Muscle of leg (tissue), 16 donors: ENCODE measurements at places on chromosomes 16 and 17. TPM values are rescaled to one million over a fixed set of nuclear protein-coding genes. Genes with fewer than 3 reads are reported as not detected.

Gene SCGB1C2
- total RNA-seq, result not detected

Gene FBXW10
- 0.09 TPM for total RNA-seq

Gene MMP28
- 3.5 TPM for total RNA-seq

Gene NLE1
- 16.1 TPM for total RNA-seq

Gene ANKS4B
- not detected for total RNA-seq

Gene GAS2L2
- total RNA-seq, result 0.04 TPM

Gene TNFRSF17
- not detected for total RNA-seq

Gene KRT33A
- total RNA-seq, result not detected

Gene DDX42
- total RNA-seq, result 61.8 TPM

Gene DVL2
- 34.1 TPM for total RNA-seq

Gene KRT40
- 11.0 TPM for total RNA-seq

Gene CDH3
- 0.27 TPM for total RNA-seq

DNA sequence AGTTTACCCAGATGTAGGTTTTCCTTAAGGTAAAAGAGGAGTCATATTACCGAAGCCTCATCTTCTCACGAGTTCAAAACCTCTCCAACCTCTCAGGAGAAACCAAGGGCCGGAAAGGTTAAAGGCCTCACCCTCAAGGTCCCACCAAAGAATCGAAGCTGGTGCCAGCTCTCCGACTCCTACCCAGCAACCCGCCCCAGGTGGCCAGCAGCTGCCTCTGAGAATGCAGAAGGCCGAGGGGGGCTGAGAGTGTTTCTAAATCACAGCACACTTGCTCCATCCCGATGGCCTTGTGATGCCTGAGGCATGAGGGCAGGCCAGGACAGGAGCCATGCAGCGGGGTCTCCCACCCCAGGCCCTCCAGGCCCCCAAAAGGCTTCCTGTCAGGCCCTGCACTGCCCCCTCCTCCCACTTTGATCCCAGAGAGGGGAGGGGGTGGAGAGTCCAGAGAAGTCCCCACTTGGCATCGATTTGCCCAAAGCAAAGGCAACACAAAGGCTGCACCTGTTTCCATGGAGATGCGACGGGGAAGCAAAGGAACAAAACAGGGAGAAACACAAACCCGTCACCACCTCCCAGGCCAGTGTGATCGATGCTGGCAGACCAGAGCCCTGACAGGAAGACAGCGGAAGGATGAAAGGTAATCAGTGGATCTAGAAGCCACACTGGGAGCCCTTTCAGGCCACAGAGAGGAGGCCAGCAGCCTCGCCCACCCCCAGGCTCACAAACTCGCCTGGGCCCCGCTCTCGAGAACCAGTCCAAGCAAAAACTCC, 39.0 kb downstream of the CUEDC1 start:
- H3K27ac ChIP-seq, result peak overlapping the region; percentile 89
- no peaks in the 10 kb centered on the region for H3K27me3 ChIP-seq
- peak; percentile 88 for DNase-seq
- peaks cover 86% of the 10 kb centered on the region for H3K4me1 ChIP-seq
- H3K4me3 ChIP-seq, result no peak overlapping the region

- no peaks in the 10 kb centered on the region for H3K36me3 ChIP-seq
- H3K27ac ChIP-seq, result peak overlapping the region; percentile 77
- peaks cover 21% of the 10 kb centered on the region for H3K4me1 ChIP-seq
Measured at GRCh38 chr17:67280279-67280678, 35.3 kb upstream of the HELZ start.

DNA sequence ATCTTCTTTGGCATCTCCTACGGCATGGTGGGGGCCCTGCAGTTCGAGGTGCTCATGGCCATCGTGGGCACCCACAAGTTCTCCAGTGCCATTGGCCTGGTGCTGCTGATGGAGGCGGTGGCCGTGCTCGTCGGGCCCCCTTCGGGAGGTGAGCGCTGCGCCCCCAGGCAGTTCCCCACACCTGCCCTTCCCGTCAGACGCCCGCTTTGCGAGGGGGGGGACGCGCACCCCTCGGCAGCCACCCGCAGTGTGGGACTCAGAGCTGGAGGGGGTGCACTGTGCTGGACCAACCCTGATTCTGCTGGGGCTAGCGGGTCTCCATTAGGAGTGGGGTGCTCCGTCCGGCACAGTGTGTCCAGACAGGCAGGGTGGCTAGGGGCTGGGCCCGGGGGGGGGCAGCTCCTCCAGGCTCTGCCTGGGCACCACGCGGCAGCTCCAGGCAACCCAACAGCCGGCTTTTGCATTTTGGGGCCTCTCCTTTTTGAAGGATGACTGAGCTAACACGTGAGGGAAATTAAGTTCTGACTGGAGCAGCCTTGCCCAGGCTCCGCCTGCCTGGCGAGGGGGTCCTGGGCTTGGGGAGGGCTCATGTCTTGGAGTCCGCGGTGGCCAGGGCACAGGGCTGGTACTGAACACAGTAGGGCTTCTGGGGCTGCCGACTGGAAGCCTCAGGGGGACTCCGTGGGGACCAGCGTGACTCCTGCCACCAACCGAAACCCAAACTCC, 9.1 kb downstream of the SLC16A3 start:
- no peak overlapping the region for H3K4me3 ChIP-seq
- H3K27ac ChIP-seq, result no peak overlapping the region
- H3K27me3 ChIP-seq, result no peaks in the 10 kb centered on the region
- H3K36me3 ChIP-seq, result peaks cover 24% of the 10 kb centered on the region
- DNase-seq, result no peak

GRCh38 chr17:70558821-70559220, 389.5 kb downstream of the KCNJ2 start:
- no peak overlapping the region for H3K4me3 ChIP-seq
- no peaks in the 10 kb centered on the region for H3K36me3 ChIP-seq
- H3K27me3 ChIP-seq, result no peaks in the 10 kb centered on the region
- no peak overlapping the region for H3K27ac ChIP-seq
- no peak for DNase-seq

DNA sequence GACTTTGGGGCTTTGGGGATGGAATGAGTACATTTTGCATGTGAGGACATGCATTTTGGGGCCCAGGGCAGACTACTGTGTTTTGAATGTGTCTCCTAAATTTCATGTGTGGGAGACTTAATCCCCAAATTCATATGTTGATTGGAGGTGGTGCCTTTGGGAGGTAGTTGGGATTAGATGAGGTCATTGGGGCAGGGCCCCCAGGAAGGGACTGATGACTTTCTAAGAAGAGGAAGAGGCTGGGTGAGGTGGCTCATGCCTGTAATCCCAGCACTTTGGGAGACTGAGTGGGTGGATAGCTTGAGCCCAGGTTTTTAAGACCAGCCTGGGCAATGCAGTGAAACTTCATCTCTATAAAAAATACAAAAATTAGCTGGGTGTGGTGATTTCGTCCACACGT, 42.8 kb upstream of the RAI1 start:
- H3K4me1 ChIP-seq, result peaks cover 16% of the 10 kb centered on the region
- H3K4me3 ChIP-seq, result no peak overlapping the region
- no peak for DNase-seq
- peaks cover 2% of the 10 kb centered on the region for H3K27me3 ChIP-seq

DNA sequence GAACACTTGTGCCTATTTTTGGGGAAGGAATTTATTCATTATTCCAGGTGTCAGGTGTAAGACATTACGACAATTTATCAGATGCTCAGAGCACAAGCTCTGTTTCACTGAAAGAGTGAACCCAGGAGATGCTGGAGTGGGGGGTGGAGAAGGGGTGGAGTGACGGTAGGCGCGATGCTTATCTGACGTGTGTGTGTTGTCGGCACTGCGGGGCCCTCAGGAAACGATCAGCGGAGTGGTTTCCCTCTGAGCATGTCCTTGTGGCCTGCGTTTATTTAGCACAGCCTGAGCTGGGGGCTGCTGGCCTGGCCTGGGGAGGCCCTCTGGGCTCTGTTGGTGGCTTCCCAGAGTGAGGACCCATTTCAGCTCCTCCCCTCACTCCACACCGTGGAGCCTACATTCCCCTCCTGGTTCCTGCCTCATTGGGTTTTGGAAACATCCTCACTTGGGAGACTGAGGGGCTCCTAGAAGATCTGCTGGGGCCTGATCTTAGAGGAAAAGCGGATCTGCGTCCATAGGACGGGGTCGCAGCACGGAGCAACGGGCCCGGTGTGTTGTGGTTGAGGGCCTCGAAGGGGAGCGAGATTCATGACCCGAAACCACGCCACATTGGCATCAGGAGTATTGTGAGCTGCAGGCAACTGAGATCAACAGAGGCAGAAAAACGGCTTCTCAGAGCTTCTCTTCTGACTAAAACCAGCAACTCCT, 19.0 kb upstream of the GNG13 start:
- H3K27ac ChIP-seq, result no peak overlapping the region
- no peaks in the 10 kb centered on the region for H3K36me3 ChIP-seq
- DNase-seq, result no peak
- peaks cover 37% of the 10 kb centered on the region for H3K27me3 ChIP-seq
- H3K4me3 ChIP-seq, result no peak overlapping the region

GRCh38 chr16:15652293-15653001, 2.4 kb downstream of the NDE1 start:
- no peaks in the 10 kb centered on the region for H3K27me3 ChIP-seq
- H3K4me1 ChIP-seq, result peaks cover 12% of the 10 kb centered on the region
- H3K36me3 ChIP-seq, result no peaks in the 10 kb centered on the region
- H3K27ac ChIP-seq, result no peak overlapping the region

DNA sequence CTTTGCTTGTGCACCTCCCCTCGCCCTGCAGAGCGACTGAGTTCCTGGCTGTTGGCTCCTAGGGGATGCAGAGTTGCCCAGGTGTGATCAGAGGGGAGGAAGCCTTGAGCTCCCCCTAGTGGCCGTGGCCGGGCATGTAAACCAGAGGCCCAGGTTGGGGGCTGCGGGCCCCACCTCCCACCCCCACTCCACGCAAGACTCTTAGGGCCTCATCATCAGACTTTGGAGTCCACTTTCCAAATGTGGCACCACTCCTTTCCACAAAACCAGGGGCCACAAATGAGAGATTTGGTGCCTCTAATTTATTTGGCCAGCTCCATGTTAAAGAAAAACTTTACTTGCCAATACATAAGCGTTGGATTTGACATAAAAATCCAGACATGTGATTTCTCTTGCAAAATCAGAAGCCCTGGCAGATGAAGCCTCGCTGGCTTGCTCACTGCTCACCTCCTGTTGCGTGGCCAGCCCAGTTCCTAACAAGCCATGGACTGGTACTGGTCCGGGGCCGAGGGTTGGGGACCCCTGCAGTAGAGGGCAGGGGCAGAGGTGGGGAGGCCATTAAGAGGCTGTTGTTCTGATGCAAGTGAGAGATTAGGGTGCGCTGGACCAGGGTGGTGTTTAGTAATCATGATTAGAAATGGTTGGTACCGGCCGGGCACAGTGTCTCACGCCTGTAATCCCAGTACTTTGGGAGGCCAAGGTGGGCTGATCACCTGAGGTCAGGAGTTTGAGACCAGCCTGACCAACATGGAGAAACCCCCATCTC, 28.7 kb upstream of the GAS7 start:
- H3K27me3 ChIP-seq, result no peaks in the 10 kb centered on the region
- no peaks in the 10 kb centered on the region for H3K36me3 ChIP-seq
- no peaks in the 10 kb centered on the region for H3K4me1 ChIP-seq
- no peak overlapping the region for H3K27ac ChIP-seq
- no peak for DNase-seq

GRCh38 chr16:89949121-89949742, 677 bp downstream of the DEF8 start:
- no peak for DNase-seq
- no peaks in the 10 kb centered on the region for H3K36me3 ChIP-seq
- H3K4me3 ChIP-seq, result peak overlapping the region; percentile 32
- no peak overlapping the region for H3K27ac ChIP-seq
- H3K4me1 ChIP-seq, result peaks cover 13% of the 10 kb centered on the region

DNA sequence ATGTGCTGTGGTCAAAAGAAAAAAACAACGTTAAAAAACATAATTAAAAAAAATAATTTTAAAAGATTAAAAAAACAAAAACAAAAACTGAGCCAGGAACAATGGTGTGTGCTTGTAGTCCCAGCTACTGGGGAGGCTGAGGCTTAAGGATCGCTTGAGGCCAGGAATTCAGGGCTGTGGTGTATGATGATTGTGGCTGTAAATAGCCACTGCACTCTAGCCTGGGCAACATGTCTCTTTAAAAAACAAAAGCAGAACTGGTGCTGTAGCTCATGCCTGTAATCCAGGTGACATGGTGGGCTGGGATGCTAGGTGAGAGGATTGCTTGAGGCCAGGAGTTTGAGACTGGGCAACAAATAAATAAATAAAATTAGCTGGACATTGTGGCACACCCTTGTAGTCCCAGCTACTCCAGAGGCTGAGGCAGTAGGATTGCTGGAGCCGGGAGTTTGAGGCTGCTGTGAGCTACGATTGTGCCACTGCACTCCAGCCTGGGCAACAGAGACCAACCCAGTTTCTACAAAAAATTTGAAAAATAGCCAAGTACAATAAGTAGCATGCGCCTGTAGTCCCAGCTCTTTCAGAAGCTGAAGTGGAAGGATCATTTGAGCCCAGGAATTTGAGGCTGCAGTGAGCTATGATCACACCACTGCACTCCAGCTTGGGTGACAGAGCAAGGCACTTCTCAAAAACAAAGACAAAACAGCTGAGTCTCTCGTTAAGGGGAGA, 43.6 kb downstream of the NFATC3 start:
- H3K27ac ChIP-seq, result no peak overlapping the region
- H3K36me3 ChIP-seq, result peaks cover 7% of the 10 kb centered on the region
- no peak for DNase-seq
- no peak overlapping the region for H3K4me3 ChIP-seq
- no peaks in the 10 kb centered on the region for H3K4me1 ChIP-seq

GRCh38 chr16:86490859-86491639, 19.3 kb upstream of the FOXF1 start:
- H3K4me3 ChIP-seq, result no peak overlapping the region
- H3K27me3 ChIP-seq, result peaks cover 97% of the 10 kb centered on the region
- H3K36me3 ChIP-seq, result no peaks in the 10 kb centered on the region
- DNase-seq, result no peak

- H3K4me1 ChIP-seq, result no peaks in the 10 kb centered on the region
- no peak overlapping the region for H3K4me3 ChIP-seq
- DNase-seq, result peak; percentile 40
- no peaks in the 10 kb centered on the region for H3K27me3 ChIP-seq
- no peak overlapping the region for H3K27ac ChIP-seq
Measured at GRCh38 chr17:51957786-51958185, 200.7 kb downstream of the CA10 start.

GRCh38 chr17:77189148-77189547, 48.4 kb downstream of the SEC14L1 start:
- DNase-seq, result no peak
- H3K4me3 ChIP-seq, result no peak overlapping the region
- H3K36me3 ChIP-seq, result peaks cover 29% of the 10 kb centered on the region
- H3K27ac ChIP-seq, result no peak overlapping the region
- peaks cover 13% of the 10 kb centered on the region for H3K4me1 ChIP-seq

GRCh38 chr17:53722407-53722806, 100.3 kb upstream of the KIF2B start:
- no peak for DNase-seq
- no peaks in the 10 kb centered on the region for H3K4me1 ChIP-seq
- no peak overlapping the region for H3K4me3 ChIP-seq
- H3K27me3 ChIP-seq, result no peaks in the 10 kb centered on the region
- H3K36me3 ChIP-seq, result no peaks in the 10 kb centered on the region
- no peak overlapping the region for H3K27ac ChIP-seq

- H3K27ac ChIP-seq, result no peak overlapping the region
- H3K4me1 ChIP-seq, result peaks cover 11% of the 10 kb centered on the region
- DNase-seq, result no peak
- no peak overlapping the region for H3K4me3 ChIP-seq
Measured at GRCh38 chr16:56941092-56941491, 9.2 kb downstream of the HERPUD1 start.

GRCh38 chr16:18792836-18793433, 2.8 kb upstream of the RPS15A start:
- H3K27ac ChIP-seq, result no peak overlapping the region
- no peak for DNase-seq
- H3K27me3 ChIP-seq, result no peaks in the 10 kb centered on the region
- H3K36me3 ChIP-seq, result peaks cover 39% of the 10 kb centered on the region

- peak; percentile 78 for DNase-seq
- H3K36me3 ChIP-seq, result no peaks in the 10 kb centered on the region
- H3K27ac ChIP-seq, result no peak overlapping the region
- no peak overlapping the region for H3K4me3 ChIP-seq
- peaks cover 56% of the 10 kb centered on the region for H3K4me1 ChIP-seq
Measured at GRCh38 chr16:56985288-56985961, 3.9 kb upstream of the NLRC5 start.
